ENCODE measurements at places on chromosomes 2 and 18. TPM values are rescaled to one million over a fixed set of nuclear protein-coding genes. Genes with fewer than 3 reads are reported as not detected.
A peak's percentile ranks its signal among the peaks of the same experiment; 100 is the strongest.

The ARHGAP15 gene
- 1.3 TPM for total RNA-seq

- H3K36me3 ChIP-seq = no peaks in the 10 kb centered on the region
- no peak overlapping the region for H3K4me3 ChIP-seq
- no peak for DNase-seq
- H3K27ac ChIP-seq = no peak overlapping the region
- H3K4me1 ChIP-seq = no peaks in the 10 kb centered on the region
Observed at GRCh38 chr2:186713691-186714090, 19.8 kb downstream of the FAM171B start.

The GAREM2 gene
- total RNA-seq = 1.6 TPM

GRCh38 chr2:127342101-127342500 is 45.7 kb downstream of the MAP3K2 start:
- H3K27ac ChIP-seq = no peak overlapping the region
- no peaks in the 10 kb centered on the region for H3K36me3 ChIP-seq
- H3K27me3 ChIP-seq = no peaks in the 10 kb centered on the region
- H3K4me3 ChIP-seq = no peak overlapping the region

The SLC30A3 gene
- total RNA-seq = not detected

GRCh38 chr2:60316381-60317033 is 236.9 kb downstream of the BCL11A start:
- no peaks in the 10 kb centered on the region for H3K27me3 ChIP-seq
- peaks cover 15% of the 10 kb centered on the region for H3K4me1 ChIP-seq
- no peaks in the 10 kb centered on the region for H3K36me3 ChIP-seq
- no peak overlapping the region for H3K4me3 ChIP-seq
- DNase-seq = no peak

DNA sequence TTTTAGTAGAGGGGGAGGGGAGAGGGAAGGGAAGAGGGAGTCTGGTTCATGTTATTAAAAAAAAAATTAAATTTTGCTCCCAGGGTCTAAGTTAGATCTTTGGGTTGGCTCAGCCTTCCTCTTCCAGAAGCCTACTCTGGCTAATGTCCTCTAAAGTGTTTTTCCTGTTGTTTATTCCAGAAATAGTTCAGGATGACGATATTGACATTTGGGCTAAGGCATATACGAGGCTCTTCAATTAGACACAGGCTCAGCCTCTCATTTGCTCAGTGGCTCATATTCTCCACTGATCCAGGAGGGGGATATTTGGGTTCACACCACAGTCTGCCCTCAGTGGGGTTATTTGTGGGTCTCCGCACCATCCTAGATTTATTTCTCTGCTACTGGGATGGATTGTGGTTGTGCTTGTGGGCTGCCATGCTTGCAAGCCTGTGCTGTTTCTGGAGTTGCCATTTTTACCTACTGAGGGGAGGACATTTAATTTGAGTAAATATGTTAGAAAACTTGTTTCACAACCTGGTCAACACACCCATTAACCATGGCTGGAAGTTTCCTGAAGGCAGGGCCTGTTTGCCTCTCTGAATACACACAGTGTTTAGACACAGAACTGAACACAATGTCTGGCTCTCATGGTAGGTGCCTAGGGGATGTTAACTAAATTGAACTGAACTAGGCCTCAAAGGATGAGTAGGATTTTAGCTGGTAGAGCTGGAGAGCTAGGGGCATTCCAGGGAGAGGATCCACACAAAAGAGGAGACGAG is 257.5 kb upstream of the EPAS1 start:
- H3K27ac ChIP-seq = no peak overlapping the region
- H3K36me3 ChIP-seq = no peaks in the 10 kb centered on the region
- H3K4me1 ChIP-seq = peaks cover 60% of the 10 kb centered on the region
- H3K4me3 ChIP-seq = no peak overlapping the region
- no peaks in the 10 kb centered on the region for H3K27me3 ChIP-seq

- H3K4me3 ChIP-seq = no peak overlapping the region
- peaks cover 2% of the 10 kb centered on the region for H3K36me3 ChIP-seq
- DNase-seq = no peak
- H3K27ac ChIP-seq = no peak overlapping the region
- no peaks in the 10 kb centered on the region for H3K27me3 ChIP-seq
Observed at GRCh38 chr2:32626639-32627221, 1.1 kb upstream of the TTC27 start.

DNA sequence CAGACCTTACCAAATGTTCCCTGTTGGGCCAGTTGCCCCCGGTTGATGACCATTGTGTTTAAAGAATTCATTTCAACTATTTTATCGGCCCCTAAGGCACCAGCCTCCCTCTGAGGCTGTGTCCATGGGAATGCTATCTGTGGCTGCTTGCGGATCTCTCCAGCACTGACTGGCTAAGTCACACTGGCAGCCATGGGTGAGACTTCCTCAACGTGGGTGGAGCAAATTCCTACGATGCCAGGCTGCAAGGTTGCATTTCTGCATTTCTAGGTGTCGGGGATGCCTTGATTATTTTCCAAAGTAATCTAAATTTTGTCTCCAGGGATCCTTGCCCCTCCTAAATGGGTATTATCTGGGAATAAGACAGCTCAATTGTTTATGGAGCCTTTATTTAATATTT is 6.2 kb downstream of the CXCR4 start:
- no peaks in the 10 kb centered on the region for H3K36me3 ChIP-seq
- H3K27ac ChIP-seq = no peak overlapping the region
- DNase-seq = no peak
- no peak overlapping the region for H3K4me3 ChIP-seq
- peaks cover 6% of the 10 kb centered on the region for H3K4me1 ChIP-seq
- H3K27me3 ChIP-seq = no peaks in the 10 kb centered on the region

The PRKAG3 gene
- not detected for total RNA-seq

The SERPINB3 gene
- total RNA-seq = not detected

DNA sequence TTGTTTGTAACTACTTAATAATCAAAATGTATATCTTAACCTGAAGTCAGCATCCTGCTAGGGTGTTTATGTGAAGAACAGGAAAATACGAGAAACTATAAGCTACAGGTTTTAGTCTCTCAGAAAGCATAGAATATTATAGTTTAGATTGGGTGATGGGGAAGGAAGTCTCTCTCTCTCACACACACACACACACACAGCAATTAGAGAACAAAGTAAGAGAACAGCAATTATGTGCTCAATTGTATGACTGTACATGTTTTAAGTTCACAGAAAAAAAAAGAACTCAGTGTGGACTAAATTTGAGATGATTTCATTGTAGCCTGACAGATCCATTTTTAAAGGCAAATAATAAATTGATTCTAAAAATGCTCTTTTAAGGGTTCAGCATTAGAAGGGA is 94.3 kb upstream of the ZNF516 start:
- H3K27me3 ChIP-seq = no peaks in the 10 kb centered on the region
- H3K4me1 ChIP-seq = no peaks in the 10 kb centered on the region
- no peaks in the 10 kb centered on the region for H3K36me3 ChIP-seq
- H3K4me3 ChIP-seq = no peak overlapping the region

GRCh38 chr2:73984203-73984921 is at the start of gene TET3:
TSS of gene TET3 (plus strand) at chr2:73984910. CDS start at chr2:73986404, 1,494 bp downstream.
- peaks cover 74% of the 10 kb centered on the region for H3K4me1 ChIP-seq
- peak within 1 kb of the TSS; percentile 99 for H3K27ac ChIP-seq
- peak; percentile 57 for DNase-seq
- H3K27me3 ChIP-seq = no peaks in the 10 kb centered on the region

The NYAP2 gene
- 0.52 TPM for total RNA-seq

DNA sequence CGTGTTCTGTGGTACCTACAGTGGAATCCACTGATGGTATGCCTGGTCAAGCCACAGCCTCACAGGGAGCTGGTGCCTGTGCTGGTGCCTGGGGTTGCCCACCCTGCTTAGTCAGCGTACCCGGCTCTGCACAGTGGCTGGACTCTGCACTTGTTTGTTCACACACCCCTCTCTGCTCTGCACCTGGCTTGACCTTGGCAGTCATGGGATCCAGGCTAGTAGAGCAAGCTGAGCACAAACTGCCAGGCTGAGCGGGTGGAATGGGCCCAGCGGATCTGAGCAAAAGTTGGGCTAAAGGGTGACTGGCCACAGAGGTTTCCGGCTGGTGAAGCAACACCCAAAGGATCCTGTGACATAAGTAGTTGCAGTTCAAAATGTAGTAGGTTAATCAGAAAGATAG is 163.5 kb downstream of the CDH19 start:
- H3K4me3 ChIP-seq = no peak overlapping the region
- H3K27me3 ChIP-seq = no peaks in the 10 kb centered on the region
- H3K4me1 ChIP-seq = no peaks in the 10 kb centered on the region
- no peaks in the 10 kb centered on the region for H3K36me3 ChIP-seq

DNA sequence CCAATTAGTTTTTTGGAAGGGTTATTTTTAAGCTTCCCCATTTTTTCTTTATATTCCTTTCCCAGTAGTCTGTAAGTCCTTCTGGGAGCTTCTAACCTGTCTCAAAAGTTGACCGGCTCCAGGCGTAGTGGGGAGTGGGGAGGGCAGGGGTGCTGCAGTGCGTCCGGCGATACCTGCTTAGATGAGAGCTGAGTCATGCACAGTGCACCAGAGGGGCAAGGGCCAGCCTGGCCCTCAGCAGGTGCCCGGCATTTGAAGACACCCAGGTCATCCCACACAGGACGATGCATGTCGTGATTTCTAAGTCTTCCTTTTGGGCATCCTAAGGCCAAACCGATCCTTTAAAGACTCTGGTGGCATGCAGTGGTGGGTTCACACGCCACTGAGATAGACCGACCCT is 73.4 kb downstream of the TPO start:
- no peaks in the 10 kb centered on the region for H3K36me3 ChIP-seq
- no peaks in the 10 kb centered on the region for H3K4me1 ChIP-seq
- DNase-seq = no peak
- H3K27me3 ChIP-seq = no peaks in the 10 kb centered on the region
- no peak overlapping the region for H3K27ac ChIP-seq
- no peak overlapping the region for H3K4me3 ChIP-seq

- H3K36me3 ChIP-seq = no peaks in the 10 kb centered on the region
- peaks cover 31% of the 10 kb centered on the region for H3K4me1 ChIP-seq
- no peak for DNase-seq
- no peaks in the 10 kb centered on the region for H3K27me3 ChIP-seq
- H3K27ac ChIP-seq = peak overlapping the region; percentile 12
Observed at GRCh38 chr2:208466920-208467298, 60.3 kb downstream of the PTH2R start.

The SRD5A2 gene
- not detected for total RNA-seq

GRCh38 chr2:119901013-119901412 is 111.9 kb upstream of the EPB41L5 start:
- no peaks in the 10 kb centered on the region for H3K4me1 ChIP-seq
- H3K4me3 ChIP-seq = no peak overlapping the region
- DNase-seq = no peak
- no peak overlapping the region for H3K27ac ChIP-seq
- H3K36me3 ChIP-seq = no peaks in the 10 kb centered on the region

DNA sequence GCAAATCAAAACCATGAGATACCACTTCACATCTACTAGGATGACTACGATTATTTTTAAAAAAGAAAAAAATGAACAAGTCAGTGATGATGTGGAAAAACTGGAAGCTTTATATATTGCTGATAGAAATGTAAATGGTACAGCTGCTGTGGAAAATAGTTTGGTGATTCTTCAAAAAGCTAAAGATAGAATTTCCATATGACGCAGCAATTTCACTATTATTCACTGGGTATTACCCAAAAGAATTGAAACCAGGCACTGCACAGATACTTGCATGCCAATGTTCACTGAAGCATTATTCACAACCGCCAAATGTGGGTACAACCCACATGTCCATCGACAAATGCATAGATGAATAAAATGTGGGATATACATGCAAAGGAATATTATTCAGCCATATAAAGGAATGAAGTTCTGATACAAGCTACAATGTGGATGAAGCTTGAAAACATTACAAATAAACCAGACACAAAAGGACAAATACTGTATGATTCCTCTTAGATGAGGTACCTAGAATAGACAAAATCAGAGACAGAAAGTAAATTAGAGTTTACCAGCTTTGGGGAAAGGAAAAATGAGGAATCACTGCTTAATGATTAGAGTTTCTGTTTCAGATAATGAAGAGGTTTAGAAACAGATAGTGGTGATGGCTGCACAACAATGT is 11.1 kb downstream of the RTTN start:
- no peaks in the 10 kb centered on the region for H3K27me3 ChIP-seq
- no peak overlapping the region for H3K27ac ChIP-seq
- no peak for DNase-seq
- H3K36me3 ChIP-seq = peaks cover 7% of the 10 kb centered on the region

The SPDYA gene
- total RNA-seq = 1.6 TPM

DNA sequence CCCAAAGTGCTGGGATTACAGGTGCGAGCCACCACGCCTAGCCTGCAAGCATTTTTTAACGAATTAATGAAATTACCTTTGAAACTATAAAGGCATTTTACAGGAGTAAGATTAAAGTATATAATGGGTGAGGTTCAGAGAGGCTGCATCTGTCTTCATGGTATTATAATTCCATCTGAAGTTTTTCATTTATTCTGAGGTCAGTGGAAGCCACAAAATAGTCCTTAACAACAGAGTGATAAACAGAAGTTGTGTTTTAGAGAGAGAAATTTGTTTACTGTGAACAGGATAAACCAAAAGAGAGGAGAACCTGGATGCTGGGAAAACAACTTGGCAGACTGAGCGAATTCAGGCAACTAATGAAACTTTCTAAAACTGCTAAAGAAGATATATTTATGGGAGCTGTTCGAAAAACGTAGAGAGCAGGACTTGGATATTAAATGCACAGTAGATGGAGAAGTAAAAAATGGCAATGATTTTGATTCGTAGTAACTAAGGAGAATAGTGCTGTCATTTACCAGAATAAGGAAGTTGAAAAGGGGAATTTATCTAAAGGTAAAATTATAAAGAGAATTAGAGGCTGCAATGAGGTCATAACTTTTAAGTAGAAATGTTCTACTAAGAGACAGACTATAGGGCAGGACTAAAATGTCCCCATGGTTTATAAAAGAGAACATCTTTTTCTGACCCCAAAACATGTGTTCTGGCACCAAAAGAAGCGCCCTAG is 37.9 kb upstream of the ITGA4 start:
- H3K36me3 ChIP-seq = no peaks in the 10 kb centered on the region
- no peak overlapping the region for H3K27ac ChIP-seq
- H3K4me1 ChIP-seq = no peaks in the 10 kb centered on the region
- DNase-seq = no peak
- no peak overlapping the region for H3K4me3 ChIP-seq

- no peak overlapping the region for H3K4me3 ChIP-seq
- no peaks in the 10 kb centered on the region for H3K36me3 ChIP-seq
- no peak overlapping the region for H3K27ac ChIP-seq
- H3K4me1 ChIP-seq = peaks cover 23% of the 10 kb centered on the region
- DNase-seq = no peak
Observed at GRCh38 chr2:134170294-134170693, 83.6 kb upstream of the MGAT5 start.

The ANKRD23 gene
- 4.2 TPM for total RNA-seq

The FN1 gene
- 53.7 TPM for total RNA-seq

DNA sequence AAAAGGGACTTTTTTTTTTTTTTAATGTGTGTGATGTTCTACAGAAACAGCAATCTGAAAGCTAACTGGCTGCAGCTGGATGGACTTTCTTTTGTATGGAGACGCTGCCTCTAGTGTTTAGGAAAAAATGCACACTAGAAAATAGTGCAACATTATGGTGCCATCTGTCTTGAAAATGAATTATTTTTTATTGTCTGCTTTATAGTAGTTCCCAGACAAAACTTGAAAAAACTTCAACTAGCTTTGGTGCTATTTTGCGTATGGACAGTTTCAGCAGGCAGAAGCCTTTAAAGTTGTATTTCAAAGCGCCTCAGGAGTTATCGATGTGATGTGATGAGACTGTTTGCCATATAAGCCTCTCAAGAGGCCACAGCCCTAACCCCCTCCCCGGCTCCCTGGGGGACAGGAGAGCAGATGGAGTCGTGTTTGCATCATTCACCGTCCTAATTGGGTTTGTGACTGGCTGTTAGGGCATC is 86.9 kb downstream of the LTBP1 start:
- peaks cover 3% of the 10 kb centered on the region for H3K4me1 ChIP-seq
- no peaks in the 10 kb centered on the region for H3K27me3 ChIP-seq
- H3K36me3 ChIP-seq = no peaks in the 10 kb centered on the region
- no peak overlapping the region for H3K4me3 ChIP-seq
- no peak overlapping the region for H3K27ac ChIP-seq
- no peak for DNase-seq

GRCh38 chr2:43068041-43068533 is 158.3 kb downstream of the ZFP36L2 start:
- H3K4me3 ChIP-seq = no peak overlapping the region
- H3K27ac ChIP-seq = no peak overlapping the region
- H3K36me3 ChIP-seq = no peaks in the 10 kb centered on the region
